Activated B cell treated with CpG ODN at 0.5 μM for 24 hours (primary cell): ENCODE measurements at places on chromosomes 7 and 10.
A peak's percentile ranks its signal among the peaks of the same experiment; 100 is the strongest.

DNA sequence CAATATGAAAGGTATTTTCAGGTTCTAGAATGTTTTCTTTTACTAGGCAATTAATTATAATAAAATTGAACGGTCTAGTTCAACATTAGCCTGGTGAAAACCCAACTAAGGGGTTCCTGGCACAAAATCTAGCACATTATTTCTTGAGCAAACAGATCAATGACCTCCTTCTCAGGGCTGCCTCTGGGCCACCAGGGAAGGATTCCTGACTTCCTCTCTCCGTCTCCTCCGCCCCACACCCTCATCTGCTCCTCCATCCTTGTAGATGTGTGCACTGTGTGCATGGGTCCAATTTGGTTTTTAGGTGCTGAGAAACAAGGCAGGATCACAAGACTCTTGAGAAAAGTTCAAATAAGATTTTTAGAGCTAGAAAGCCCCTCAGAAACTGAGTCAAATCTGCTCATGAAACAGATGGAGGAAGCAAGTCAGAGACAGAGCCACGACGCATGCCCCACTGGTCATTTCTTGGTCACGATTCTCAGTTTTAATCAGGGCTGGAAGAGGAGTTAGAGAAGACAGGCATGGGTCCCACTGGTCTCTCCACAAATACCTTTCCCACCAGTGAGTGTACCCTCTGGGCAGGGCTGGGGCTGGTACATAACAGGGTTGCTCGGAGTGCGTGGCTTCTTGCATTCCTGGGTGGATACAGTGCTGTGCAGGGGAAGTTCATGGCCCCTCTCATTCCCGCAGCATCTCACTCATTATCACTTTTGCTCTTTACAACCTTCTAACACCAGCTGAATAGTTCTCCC is 3.8 kb downstream of the TRPV6 start:
- no peak for DNase-seq

- no peak for DNase-seq
These were observed 99.7 kb downstream of the MAPK8 start for GRCh38 chr10:48406204-48406603.

- DNase-seq, result no peak
These were observed 57.1 kb upstream of the KMT2E start for GRCh38 chr7:104956753-104957450.

DNA sequence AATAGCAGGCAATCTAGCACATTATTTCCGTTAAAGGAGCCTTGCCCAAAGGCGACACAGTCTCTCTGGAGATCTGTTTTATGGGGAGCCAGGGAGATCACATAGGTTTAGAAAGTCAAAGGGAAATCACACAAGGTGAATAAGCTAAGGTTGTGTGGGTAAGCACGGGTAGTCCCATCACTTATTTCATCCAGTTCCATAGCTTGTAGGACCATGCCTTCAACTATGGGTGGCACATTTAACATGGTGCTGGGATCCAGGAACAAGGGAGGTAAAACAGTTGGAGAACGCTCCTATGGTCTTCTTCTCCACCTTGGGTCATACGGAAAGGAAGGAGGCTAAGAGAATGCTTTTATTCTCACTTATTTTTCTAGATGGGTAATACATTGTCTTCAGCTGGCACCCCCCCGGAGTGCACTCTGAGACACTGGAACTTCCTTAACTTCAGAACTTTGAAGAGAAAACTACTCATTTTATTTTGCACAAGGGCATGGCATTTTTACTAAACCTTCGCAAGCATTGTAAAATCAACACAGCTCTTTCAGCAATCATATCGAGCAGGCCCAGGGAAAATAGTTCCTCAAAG is 435.4 kb downstream of the KIF20B start:
- DNase-seq, result no peak

- no peak for DNase-seq
These were observed 13.0 kb downstream of the CD36 start for GRCh38 chr7:80651471-80651870.

DNA sequence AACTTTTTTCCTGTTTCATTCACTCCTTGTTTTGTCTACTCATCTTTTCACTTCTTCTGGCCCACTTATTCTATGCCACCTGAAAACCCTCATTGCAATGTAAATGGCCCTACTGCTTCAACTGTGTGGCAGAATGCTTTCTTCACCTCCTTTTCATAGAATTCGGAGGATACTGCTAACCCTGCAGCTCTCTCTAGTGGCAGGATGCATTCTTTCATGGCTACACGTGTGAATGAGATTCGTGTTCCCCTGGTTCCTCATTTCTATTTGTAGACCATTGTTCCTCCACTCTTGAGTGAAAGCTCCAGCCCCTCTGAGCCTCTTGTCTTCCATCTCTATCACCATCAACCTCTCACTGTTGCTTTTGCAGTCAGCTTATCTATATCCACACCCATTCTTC is 20.9 kb upstream of the CYP26C1 start:
- no peak for DNase-seq

DNA sequence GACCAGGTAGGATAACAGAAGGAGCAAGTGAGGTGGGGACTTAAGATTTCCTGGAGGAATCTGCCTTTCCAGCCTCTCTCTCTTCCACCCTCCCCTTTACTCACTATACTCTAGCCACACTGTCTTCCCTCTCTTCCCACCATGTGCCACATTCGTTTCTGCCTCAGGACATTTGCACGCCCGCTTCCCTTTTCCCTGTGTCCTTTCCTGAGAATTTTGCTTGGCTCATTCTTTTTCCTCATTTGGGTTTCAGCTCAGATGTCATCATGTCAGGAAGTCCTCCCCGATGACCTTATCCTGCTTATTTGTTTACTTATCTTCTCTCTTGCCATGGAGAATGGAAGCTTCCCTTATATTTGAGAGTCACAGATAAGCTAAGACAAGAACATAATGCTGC is 363.8 kb downstream of the PRPF18 start:
- DNase-seq, result no peak

- no peak for DNase-seq
These were observed 25.8 kb upstream of the EEPD1 start for GRCh38 chr7:36127075-36127740.

DNA sequence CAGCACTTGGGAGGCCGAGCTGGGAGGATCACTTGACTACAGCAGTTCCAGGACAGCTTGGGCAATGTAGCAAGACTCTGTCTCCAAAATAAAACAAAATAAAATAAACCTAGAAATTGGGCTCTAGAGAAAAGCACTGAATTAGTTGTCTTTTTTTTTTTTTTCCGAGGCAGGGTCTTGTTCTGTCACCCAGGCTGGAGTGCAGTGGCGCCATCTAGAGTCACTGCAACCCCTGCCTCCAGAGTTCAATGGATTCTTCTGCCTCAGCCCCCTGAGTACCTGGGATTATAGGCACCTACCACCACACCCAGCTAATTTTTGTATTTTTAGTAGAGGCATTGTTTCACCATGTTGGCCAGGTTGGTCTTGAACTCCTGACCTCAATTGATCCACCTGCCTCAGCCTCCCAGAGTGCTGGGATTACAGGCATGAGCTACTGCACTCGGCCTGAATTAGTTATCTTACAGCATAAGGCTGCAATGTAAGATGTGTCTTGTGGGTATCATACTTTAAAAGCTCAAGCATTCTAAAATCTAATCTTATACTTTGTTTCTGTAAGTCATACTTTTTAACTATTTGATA is 12.8 kb downstream of the MEIG1 start:
- DNase-seq, result no peak

DNA sequence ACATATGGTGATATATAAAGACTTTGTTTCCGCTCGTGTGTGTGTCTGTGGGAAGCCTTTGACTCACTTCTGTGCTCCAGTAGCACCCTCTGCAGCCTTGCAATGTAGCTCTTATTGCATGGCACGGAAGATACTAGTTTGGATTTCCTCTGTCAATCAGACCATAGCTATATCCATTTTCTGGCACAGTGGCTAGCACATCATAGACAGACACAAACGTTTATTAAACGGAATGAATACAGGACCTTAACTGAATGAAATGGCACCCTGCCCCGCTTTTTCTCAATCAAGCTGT is 124.0 kb upstream of the PTPN20 start:
- no peak for DNase-seq

DNA sequence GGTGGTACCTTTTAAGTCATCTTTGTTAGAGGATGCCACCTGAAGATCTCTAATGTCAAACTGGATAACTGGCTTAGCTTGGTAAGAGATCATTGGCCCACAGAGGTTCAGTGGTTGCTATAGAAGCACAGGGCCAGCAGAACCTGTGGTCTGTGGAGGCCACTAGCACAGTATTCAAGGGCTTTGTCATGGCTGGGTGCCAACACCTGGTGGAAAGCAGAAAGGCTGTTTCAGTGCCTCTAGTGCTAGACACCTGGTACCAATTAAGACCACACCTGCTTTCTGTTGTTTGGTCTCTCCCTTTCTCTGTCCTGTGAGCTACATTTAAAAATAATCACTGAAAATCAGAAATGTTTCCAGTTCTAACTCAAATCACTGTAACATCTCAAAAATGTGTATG is 10.0 kb upstream of the PCGF5 start:
- no peak for DNase-seq

GRCh38 chr7:88075216-88075615 is 141.2 kb downstream of the ADAM22 start:
- no peak for DNase-seq

GRCh38 chr10:4429571-4429970 is 396.4 kb upstream of the AKR1E2 start:
- no peak for DNase-seq

- no peak for DNase-seq
These were observed 46.4 kb upstream of the MKRN1 start for GRCh38 chr7:140525743-140526142.

DNA sequence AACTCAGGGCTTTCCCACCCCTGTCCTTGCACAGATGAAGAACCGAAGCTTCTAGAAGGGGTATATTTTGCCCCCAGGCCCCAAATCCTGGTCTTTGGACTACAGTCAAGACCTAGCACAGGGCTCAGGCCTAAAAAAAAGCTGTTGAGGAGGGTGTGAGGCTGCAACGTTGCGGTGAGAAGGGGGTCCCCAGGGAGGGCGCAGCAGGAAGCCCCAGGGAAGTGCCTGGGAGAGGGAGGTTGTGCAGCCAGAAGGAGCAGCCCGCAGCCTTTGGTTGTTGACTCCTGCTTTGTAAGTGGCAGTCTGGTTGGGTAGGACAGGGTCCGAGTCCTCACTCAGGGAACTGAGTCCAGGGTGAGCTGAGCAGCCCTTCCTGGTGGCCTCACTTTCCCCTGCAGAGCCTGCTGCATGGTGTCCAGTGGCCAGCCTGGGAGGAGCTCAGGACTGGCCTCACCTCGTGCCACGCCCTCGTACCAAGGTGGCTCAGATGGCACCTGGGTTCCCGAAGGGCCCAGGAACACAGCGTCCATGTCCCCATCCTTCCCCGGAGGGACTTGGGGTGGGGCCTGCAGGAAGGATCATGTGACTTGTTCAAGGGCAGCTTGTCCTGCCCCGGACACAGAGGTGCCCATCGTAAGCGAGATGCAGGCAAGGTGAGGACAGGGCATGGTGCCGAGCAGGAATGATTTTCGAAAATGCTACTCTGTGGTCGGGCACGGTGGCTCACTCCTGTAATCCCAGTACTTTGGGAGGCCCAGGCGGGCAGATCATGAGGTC is 166.4 kb upstream of the TNRC18 start:
- DNase-seq, result no peak

- DNase-seq, result no peak
These were observed 178.2 kb upstream of the KLF6 start for GRCh38 chr10:3963191-3963673.

- DNase-seq, result no peak
These were observed 13.7 kb upstream of the ANKRD22 start for GRCh38 chr10:88865281-88865876.

- peak; percentile 75 for DNase-seq
These were observed at the start of gene CUL1 for GRCh38 chr7:148698397-148699023. Gene CUL1 (plus strand): TSS chr7:148698903. CDS start chr7:148730123, 31,220 bp downstream.
